Muscle of back (tissue), 13 donors: ENCODE measurements at places on chromosomes 1 and 21. TPM values are rescaled to one million over a fixed set of nuclear protein-coding genes. Genes with fewer than 3 reads are reported as not detected.

DNA sequence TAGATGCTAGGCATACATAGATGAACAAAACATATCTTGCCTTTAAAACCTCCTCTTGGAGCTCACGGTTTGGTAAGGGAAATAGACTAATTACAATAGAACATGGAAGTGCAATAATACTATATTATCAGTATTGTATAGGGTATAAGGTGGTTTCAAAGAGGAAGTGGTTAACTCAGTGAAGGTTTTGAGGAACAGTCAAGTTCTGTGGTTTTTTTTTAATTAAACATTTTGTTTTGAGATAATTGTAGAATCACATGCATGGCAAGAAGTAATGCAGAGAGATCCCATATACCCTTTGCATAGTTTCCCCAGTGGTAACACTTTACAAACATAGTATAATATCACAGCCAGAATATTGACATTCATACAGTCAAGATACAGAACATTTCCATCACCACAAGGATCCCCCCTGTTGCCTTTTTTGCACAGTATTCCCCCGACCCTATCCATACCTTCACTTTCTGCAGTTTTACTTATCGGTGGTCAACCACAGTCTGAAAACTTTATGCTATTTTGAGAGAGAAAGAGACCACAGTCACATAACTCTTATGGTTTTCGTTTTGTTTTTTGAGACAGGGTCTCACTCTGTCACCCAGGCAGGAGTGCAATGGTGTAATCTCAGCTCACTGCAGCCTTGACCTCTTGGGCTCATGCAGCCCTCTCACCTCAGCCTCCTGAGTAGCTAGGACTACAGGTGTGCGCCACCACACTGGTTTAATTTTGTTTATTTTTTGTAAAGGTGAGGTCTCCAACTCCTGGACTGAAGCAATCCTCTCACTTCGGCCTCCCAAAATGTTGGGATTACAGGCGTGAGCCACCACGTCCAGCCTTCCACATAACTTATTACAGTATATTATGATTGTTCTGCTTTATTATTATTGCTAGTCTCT is 60.5 kb upstream of the KIAA1614 start:
- DNase-seq: no peak

GRCh38 chr1:209398313-209398991 is 185.1 kb upstream of the CAMK1G start:
- DNase-seq: peak; percentile 64

- DNase-seq: no peak
These were observed 3.4 kb upstream of the RPE65 start for GRCh38 chr1:68453060-68453670.

- no peak for DNase-seq
These were observed 3.7 kb downstream of the ATF3 start for GRCh38 chr1:212612041-212612961.

- no peak for DNase-seq
These were observed 12.7 kb upstream of the ZBTB21 start for GRCh38 chr21:42022906-42023305.

DNA sequence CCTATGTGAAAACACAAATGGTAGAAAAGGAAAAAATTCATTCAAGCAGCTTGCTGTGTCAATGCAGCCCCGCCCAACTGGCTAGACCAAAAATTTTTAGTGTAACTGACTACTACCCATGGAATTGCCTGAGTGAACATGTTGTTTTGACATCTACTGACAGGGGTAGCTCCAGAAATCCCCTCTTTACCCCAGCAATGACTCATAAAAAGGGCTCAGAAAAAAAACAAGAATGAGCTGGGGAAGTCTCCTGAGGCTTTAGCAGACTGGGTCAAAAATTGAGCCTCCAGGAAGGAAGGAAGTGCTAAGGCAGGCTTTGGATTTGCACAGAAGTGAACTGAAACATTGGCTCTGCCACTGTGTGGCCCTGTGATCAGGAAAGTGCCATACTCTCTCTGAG is 24.4 kb upstream of the FGGY start:
- DNase-seq: no peak

DNA sequence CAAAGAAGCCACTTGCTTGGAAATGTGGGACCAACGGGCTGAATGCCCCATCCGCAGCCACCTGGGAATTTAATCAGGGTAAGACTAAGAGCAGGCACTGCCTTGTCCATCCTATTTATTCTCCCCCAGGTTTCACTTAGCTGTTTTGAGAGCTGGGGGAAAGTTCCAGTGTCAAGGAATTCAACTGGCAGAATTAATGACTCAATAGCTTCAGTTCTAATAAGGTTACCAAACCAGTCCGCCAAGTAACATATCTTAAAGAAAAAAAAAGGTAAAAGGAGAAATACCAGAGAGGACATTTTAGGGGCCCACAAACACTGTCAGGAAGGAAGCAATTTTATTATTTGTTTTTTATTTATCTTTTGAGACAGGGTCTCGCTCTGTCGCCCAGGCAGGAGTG is 157.6 kb upstream of the SOD1 start:
- DNase-seq: no peak

The CATSPER4 gene
- not detected for polyA plus RNA-seq

The SPRR2D gene
- not detected for polyA plus RNA-seq
